ENCODE measurements at places on chromosomes 6 and 20.

DNA sequence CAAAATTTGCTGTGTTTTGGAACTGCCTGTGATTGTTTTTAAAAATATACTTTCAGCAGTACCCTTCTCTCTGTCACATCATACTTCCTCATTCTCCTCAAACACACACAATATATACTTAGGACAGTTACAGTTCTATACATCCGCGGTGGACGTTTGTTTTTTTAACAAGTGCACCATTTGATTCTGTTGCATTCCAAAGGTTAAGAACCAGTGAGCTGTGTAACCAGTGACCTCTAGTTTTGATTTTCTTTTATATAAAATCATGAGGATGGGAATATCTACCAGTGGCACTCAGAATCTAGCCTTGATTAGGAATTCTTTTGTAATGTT lies 152.8 kb downstream of the CARMIL1 start:
- DNase-seq, result no peak

DNA sequence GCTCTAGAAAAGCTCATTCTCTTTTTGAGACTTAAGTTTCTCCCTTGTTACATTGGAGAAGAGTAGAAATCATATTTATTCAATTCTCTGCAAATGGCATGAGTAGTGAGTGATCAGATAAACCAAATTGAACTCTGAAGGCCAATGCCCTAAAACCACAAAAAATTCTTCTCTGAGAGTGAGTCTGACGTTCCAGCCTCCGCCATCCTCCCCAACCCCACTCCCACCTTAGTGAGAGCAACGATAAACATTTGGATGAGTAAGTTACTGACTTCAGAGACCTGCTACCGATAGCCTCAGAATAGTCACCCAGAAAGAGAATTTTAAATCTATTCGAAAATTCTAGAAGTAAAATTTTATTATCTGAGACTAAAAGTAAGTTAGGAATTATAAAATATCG lies 94.6 kb downstream of the TFAP2A start:
- DNase-seq, result no peak

GRCh38 chr6:84808491-84809061 lies 44.2 kb upstream of the TBX18 start:
- no peak for DNase-seq

DNA sequence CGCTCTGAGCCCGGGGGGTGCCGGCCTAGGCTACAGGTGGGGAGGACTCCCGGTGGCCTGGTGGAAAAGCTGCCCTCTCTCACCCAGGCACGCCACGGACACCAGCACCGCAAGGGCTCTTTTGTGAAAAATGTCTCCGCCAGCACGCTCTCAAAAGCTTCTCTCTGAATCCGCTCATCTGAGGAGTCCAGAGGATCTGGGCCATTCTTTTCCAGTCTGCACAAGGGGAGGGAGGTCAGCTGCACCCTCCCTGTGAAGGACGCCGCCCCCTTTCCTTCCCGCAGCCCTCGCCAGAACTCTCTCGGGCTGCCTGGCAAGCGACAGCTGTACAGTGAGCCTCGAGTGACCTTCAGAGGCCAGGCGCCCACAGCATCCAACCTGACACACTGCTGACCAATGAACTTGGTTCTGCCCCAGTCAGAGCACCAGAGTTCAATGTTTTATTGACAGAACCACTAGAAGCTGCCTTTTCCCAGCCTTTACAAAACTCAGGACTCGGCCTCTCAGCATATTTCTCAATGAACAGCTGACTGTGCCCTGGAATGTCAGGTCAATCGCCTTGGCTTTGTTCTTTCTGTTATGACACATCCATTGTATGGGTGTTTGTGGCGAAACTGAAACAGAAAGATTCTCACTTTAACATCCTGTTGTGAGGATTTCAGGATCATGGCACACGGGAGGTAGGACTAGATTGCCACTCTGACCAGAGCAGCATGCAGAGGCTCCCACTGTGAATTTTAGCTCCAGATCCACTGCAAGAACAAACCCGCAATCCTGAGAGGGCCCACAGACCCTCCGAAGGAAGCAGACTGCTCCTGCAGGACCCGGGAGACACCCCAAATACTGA lies 26.7 kb downstream of the SERPINB9 start:
- peak; percentile 82 for DNase-seq

DNA sequence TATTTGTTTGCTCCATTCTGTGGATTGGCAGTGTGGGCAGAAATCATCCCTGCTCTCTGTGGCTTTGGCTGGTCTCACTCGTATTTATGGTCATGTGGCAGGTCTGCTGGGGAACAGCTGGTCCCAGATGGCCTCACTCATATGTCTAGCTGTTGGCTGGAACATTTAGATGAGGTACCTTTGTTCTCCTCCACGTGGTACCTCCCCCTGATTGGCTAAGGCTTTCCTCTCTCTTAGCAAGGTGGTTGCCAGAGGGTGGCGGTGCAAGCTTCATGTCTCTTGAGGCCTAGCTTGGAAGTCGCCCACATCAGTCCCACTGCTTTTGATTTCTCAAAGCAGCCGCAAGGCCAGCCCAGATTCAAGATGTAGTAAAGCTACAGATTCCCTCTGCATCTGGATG lies 348.5 kb upstream of the BTBD3 start:
- DNase-seq, result peak; percentile 23

DNA sequence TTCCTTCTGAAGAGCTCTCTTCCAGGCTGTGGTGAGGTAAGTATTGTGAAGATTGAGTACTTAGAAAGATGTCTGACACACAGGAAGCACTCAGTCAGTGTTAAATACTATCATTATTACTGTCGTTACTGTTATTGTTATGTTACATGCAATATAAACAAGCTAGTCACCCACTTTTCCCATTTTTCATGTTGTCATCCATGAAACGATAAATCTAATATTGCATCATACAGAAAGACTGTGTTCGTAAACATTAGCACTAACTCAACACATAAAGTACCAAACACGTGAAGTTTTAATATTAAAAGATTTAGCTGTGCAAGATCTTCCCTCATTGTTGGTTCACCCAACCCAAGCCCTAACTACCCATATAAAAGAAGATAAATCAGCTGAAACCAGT lies 109.2 kb upstream of the NRSN1 start:
- DNase-seq, result no peak

GRCh38 chr6:86943819-86944407 lies 6.6 kb downstream of the HTR1E start:
- no peak for DNase-seq
